ENCODE measurements at places on chromosomes 6 and 20. TPM values are rescaled to one million over a fixed set of nuclear protein-coding genes. Genes with fewer than 3 reads are reported as not detected.

GRCh38 chr6:108684771-108685329, 124.1 kb downstream of the FOXO3 start:
- peak; percentile 48 for DNase-seq

GRCh38 chr20:56403465-56403864, 8.6 kb upstream of the CASS4 start:
- DNase-seq: no peak

- no peak for DNase-seq
Measured at GRCh38 chr20:47430862-47431588, 70.7 kb upstream of the NCOA3 start.

DNA sequence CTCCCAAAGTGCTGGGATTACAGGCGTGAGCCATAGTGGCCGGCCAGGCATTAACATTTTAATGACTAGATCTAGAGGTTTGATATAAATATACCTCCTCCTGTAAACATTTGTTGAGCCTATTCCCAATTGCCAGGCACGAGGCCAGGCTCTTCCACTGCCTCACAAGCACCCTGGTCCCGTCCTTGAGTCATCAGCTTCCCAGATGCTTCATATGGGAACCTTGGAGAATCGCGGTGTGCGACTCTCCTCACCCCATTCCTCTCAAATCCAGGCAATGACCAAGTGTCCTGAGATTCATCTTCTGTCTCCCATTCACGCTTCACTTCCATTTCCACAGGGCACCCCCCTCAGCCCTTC, 35.9 kb upstream of the PIM1 start:
- no peak for DNase-seq

DNA sequence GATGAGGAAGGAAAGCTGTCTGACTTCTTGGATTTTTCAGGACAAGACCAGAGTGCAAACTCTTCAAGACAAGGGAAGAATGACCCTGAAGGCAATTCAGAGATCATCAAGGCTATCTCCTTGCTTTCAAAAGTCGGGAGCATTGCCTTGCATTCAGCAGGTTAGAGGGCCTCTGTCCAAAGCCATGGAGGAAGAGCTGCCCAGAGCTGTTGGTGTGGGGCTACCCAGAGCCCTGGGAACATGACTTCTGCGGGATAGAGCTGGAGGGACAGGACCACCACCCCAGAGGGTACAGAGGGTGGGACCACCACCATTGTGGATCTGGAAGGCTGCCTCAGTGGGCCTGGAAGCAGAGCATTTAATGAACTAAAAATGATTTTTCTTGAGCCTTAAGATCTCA, 5.2 kb upstream of the SRXN1 start:
- DNase-seq: no peak

- DNase-seq: no peak
Measured at GRCh38 chr6:12208673-12209072, 81.5 kb upstream of the EDN1 start.

DNA sequence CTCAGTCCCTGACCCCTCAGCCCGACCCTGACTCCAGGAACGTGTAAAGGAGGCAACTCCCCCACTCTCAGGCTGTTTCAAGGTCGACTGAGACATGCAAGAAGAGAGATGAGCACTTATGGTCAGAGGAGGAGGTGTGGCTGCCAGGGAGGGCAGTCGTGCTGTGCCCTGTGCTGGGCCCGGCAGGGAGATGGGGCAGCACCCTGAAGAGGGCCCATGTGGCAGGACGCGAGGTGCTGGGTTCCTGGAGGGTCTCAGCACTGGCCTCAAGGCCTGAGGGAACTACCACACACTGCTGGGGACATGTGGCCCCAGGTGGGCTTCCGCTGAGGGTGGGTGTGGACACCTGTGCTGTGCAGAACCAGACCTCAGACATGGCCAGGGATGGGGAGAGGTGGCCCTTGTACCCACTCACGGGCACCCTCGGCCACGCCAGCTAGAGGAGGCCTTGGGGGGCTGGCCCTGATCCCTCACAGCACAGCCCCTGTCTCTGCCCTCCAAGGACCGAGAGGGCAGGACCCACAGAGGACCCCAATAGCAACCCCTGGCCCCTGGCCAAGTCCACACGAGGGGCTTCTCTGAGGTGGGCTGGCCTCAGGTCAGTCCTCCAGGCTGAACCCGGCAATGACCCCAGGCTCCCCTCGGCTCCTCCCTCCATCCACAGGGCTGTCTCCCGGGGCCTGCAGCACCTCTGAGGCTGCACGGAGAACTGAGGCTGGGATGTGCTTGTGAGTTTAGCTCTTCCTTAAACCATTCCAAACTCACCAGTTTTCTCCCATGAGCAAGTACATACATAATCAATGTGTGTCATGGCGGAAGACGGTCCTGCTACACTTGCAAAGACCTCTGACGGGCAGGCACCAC, 8.7 kb downstream of the SLC2A4RG start:
- DNase-seq: no peak

GRCh38 chr6:132130626-132131298, 179.6 kb upstream of the CCN2 start:
- peak; percentile 82 for DNase-seq

DNA sequence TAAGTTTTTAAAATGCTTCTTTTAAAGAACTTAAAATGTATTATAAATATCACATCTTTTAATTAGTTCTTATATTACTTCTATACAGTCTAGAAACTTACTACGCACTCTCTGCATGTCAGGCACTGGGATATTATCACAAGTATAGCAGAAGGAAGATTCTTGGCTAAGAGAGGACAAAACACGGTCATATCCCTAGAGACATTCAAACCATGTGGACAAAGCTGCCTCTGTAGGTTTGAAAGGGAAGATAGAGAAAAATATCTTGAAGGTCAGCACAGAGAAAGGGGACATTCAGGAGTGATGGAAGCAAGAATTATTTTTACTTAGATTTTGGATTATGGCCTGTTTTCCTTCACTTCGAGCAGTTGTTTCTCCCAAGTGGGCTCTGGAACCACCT, 64.1 kb downstream of the LRRC1 start:
- DNase-seq: no peak

- DNase-seq: peak; percentile 20
Measured at GRCh38 chr6:64811119-64811518, 895.9 kb downstream of the EYS start.

- no peak for DNase-seq
Measured at GRCh38 chr20:34998331-34998950, 42.8 kb downstream of the MYH7B start.

DNA sequence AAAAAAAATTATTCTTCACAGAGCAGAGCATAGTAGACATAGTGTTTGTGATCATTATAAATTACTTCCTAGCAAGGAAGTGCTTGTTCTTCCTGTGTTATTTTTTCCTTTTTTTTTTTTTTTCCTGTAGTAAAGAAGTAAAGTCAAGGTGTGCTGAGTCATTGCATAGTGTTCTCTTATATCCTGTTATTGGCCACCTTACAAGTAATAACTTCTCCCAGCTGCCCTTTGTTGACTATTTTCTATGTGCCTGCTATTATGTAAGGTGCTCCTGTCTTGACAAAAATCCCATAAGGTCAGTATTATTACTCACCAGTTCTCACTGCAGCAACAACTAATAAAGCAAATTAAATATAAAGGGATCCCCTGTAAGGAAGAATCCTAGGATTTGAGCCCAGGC, 195.3 kb downstream of the GJA1 start:
- no peak for DNase-seq

DNA sequence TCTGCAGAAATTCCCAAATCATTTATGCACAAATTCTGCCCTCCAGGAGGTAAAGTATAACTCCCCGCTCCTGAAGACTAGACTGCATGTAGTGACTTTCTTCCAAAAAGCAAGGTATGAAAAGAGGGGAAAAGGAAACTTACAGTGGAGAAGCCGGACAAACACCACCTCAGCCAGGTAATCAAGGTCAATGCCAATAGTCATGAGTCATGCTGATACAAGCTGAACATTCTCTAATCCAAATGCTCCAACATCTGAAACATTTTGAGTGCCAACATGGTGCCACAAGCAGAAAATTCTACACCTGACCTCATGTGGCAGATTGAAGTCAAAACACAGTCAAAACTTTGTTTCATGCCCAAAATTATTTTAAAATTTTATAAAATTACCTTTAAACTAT, 165.6 kb downstream of the FOXA2 start:
- no peak for DNase-seq

DNA sequence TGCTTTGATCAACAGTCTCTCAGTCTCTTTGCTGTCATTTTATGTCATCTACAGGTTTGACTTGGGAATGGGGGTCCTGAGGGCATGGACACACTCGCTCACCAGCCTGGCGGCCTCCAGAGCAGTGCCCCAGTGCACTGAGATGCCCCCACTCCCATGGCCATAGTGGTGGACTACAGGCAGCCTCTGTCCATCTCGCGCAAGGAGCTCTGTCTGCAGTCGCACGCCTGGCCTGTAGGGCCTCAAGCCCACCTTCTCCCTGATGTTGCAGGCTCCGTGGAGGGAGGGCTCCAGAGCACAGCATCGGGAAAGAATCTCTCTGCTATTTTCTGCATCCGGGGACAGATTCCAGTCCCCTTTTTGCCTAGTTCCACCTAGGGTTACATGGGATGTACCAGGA, 22.6 kb downstream of the DDO start:
- DNase-seq: no peak

GRCh38 chr20:58069207-58069606, 159.2 kb downstream of the ANKRD60 start:
- DNase-seq: no peak

DNA sequence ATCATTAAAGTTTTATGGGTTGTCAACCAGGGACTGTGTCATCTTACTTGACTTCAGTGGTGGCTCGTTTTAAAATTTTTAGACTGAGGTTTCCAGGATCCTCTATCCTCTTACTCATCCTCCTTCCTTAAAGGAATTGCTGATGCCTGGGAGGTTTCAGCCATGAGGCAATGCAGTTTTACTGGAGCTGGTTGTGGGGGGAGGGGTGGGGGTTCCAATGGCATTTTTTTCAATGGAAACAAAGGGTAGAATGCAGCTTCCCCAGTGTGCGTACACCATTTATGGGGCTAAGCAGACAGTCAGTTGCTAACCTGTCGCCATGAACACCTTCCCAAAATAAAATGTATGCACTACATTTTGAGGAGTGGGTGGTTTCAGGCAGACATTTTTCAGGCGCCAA, 88.0 kb downstream of the METTL24 start:
- DNase-seq: peak; percentile 5

- no peak for DNase-seq
Measured at GRCh38 chr6:3286641-3287171, 28.0 kb downstream of the PSMG4 start.

DNA sequence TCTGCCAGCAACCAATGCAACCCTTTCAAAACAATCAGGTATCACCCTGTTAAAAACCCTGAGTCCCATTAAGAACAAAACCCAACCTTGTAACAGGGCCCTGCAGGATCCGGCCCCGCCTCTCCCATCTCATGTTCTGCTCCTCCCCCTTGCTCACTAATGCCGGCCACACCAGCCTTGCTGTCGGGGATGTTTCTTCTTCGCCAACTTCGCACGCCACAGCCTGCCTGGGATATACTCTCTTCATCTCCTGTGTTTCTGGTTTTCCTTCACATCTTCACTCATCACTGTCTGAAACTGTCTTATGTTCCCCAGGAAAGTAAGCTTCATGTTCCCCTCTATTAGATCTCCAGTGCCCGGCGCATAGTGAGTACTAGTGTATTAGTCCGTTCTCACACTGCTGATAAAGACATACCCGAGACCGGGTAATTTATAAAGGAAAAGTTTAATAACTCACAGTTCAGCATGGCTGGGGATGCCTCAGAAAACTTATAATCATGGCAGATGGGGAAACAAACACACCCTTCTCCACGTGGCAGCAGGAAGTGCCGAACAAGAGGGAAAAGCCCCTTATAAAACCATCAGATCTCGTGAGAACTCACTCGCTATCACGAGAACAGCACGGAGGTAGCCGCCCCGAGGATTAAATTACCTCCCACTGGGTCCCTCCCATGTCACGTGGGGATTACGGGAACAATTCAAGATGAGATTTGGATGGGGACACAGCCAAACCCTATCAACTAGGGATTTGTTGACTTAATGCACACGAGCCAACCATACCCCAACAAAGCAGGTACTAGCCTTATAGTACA, 5.1 kb downstream of the TP53RK start:
- peak; percentile 67 for DNase-seq

- DNase-seq: peak; percentile 10
Measured at GRCh38 chr6:100573166-100573565, 108.4 kb upstream of the SIM1 start.

DNA sequence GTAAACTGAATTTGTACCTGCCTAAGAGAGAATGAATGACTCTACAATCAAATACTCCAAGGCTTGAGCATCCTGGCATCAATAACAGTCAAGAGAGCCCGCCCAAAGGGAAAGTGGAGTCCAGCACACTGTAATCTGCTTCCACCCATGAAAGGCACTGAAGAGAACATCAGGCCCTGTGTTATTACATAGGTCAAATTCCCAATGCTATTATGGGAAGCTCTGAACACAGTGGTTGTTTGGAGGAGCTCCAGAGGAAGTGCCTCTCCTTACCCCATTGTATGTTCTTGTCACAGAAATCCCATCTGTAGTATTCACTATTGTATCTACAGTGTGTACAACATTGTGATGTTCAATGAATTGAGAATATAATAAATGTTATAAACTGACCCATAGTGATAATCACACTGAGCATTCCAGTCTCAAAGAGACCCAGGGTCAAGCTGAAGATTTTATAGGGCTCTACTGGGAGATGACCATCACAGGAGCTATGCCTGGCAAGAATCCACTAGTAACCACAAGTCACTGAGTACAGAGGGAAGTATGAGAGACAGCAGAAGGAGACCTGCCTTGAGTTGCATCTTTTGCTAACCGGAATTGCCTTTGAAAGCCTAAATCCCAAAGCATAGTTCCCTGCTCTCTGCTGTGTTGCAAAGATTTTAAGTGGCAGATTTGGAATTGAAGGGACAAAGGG, 446.7 kb downstream of the GJA1 start:
- no peak for DNase-seq

- DNase-seq: no peak
Measured at GRCh38 chr6:17871189-17871519, 116.3 kb downstream of the KIF13A start.

GRCh38 chr6:36129941-36130666, at the start of gene MAPK13:
MAPK13 (plus strand) TSS chr6:36130513; CDS start chr6:36130583, 70 bp downstream.
- DNase-seq: peak; percentile 66

GRCh38 chr20:58405504-58406291, 16.7 kb downstream of the VAPB start:
- no peak for DNase-seq

- DNase-seq: peak; percentile 6
Measured at GRCh38 chr6:145903356-145904102, 60.6 kb downstream of the SHPRH start.

DNA sequence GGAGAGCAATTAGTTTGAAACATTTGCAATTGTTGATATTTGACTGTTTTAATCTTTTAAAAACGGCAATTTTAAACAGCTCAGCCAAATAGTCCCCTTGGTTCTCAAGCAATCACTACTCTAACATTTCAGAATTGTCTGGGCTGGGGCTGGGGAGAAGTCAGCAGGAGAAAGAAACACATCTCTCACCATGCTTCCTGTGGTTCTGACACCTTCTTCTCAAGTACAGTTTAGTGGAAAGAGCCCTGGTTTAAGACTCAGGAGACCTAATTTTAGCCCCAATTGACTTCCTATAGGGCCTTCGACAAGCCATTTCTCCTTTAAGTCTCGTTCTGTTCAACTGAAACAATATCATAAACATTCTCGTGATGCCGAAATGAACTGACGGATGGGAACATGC, 168.4 kb upstream of the CDYL start:
- no peak for DNase-seq

SLCO4A1 gene
- 44.3 TPM for total RNA-seq

HLA-DOB gene
- total RNA-seq: 62.9 TPM

FERMT1 gene
- 0.45 TPM for total RNA-seq

SLC17A3 gene
- total RNA-seq: not detected

VAPB gene
- 21.8 TPM for total RNA-seq

SLC17A9 gene
- 15.2 TPM for total RNA-seq

TBC1D22B gene
- total RNA-seq: 6.4 TPM

CST2 gene
- 1.3 TPM for total RNA-seq

LCA5 gene
- not detected for total RNA-seq

ZNF391 gene
- total RNA-seq: under 0.01 TPM

RTEL1 gene
- total RNA-seq: 13.6 TPM
